Osteocyte (in vitro differentiated cells): ENCODE measurements at places on chromosomes 1 and 21.
A peak's percentile ranks its signal among the peaks of the same experiment; 100 is the strongest.

GRCh38 chr1:89279011-89279466 is 6.4 kb upstream of the GBP5 start:
- no peak for DNase-seq

- peak; percentile 10 for DNase-seq
Observed at GRCh38 chr1:25137521-25138395, 94.5 kb downstream of the SYF2 start.

DNA sequence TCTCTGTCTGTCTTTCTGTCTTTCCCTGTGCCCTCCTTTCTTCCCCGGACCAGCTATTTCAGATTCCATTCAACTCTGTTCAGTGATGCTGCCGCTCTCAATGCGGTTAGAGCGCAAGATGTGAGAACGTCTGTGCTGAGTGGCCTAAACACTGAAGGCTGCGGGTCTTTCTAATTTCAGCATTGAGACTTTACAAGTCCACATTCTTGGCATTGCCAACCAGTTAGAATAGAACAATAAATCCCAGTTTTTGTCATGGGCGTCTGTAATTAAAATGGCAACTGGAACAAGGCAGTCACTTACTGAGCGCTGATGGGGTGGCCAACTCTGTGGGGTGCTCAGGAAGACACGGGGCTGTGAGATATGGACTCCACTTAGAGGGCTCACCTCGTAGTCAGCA is 112.8 kb downstream of the DHRS3 start:
- DNase-seq: no peak

DNA sequence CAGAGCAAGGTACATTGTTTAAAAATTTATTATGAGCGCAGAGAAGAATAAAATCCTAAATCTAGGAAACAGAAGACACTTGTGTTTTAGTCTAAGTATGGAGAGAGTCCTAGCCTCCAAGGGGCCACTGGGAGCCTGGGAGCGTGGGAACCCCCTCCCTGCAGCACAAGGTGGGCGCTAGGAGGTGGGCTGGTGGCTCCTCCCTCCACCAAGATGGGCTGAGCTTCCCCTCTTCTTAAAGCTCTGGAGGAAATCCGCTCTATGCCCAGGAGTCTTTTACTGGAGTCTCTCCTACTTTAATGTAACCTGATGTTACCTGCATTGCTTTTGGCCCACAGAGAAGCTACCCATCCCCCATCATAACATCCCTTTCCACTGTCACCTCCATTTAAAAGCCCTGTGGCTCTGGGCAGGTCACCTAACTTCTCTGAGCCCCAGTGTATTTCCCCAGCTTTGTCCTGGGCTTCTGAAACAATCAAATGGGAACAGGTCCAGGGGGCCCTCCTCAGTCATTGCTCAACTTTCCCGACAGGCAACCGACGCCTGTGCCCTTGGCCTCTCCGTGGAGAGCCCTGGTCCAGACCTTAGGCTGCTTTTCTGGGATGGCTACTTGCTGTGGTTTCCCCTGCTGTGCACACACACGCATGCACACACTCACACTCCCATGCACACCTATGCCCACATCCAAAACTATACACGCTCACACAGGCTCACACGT is 181.5 kb downstream of the NPHP4 start:
- DNase-seq: no peak

DNA sequence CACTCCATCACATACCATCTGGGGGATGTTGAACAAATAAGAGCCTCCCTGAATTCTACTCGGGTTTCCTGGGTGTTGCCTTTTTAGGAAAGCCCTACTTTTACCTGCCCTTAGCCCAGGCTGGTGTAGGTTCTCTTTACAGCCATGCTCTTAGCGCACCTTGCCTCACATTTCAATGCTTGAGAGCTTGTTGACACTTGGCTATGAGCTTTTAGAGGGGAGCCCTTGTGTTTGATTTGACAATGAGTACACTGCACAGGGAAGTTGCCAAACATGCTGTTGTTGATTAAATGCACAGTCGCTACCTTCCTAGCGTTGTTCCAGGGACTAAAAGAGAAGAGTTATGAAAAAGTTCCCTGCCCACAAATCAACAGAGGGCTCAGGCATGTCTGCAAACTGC is 103.8 kb downstream of the TRABD2B start:
- no peak for DNase-seq

DNA sequence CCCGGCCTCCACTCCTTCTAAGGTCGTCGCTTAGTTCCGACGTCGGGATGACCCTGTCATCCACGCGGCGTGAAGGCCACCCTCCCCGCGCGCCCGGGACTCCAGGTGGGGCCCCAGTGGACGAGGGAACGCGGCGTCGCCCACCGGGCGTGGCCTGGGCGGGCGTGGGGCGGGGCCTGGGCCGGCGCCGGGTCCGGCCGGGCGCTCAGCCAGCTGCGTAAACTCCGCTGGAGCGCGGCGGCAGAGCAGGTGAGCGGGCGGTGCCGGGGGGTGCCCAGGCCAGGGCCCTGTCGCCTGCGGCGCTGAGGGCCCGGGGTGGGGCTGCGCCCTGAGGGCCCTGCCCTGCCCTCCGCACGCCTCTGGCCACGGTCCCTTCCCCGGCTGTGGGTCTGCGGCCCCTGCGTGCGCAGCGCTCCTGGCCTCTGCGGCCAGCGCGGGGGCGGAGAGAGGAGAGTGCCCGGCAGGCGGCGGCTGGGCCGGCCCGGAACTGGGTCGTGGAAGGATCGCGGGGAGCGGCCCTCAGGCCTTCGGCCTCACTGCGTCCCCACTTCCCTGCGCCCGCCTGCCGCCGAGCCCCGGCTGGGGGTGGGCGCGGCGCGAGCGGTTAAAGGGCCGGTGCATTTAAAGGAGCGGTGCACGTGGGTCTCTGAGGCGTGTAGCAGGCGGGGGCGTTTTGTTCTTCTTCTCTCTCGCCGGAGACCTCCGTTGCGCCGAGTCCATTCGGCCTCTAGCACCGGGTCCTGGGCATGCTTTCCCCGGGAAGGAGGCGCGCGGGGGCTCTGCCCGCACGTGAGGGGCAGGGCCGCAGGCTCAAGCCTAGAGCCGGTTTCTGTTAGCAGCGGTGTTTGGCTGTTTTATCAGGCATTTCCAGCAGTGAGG is at the start of gene PSEN2:
TSS of gene PSEN2 (plus strand) at position 216 of the 879 bp plus-strand sequence. CDS start 11,292 bp downstream, outside the sequence.
- DNase-seq: no peak

DNA sequence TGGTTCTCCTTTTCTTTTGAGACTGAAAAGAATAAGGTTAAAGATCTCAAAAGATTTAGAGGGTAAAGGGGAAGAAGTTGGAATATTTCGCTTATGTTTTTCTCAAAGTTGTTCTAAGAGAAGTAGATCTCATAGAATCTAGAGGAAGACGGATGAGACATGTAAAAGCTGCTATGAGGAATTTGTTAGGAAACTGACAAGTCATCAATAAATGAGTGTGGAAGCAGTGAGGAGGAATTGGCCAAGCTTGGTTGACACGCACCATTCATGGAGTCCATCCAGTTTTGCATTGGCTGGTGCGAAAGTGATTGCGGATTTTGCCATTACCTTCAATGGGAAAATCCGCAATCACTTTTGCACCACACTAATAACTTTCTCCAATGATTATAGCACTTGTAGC is 20.0 kb downstream of the SLAMF6 start:
- no peak for DNase-seq

GRCh38 chr1:184489908-184490307 is 103.1 kb downstream of the C1orf21 start:
- no peak for DNase-seq

- DNase-seq: no peak
Observed at GRCh38 chr1:14205066-14205465, 393.4 kb upstream of the KAZN start.

DNA sequence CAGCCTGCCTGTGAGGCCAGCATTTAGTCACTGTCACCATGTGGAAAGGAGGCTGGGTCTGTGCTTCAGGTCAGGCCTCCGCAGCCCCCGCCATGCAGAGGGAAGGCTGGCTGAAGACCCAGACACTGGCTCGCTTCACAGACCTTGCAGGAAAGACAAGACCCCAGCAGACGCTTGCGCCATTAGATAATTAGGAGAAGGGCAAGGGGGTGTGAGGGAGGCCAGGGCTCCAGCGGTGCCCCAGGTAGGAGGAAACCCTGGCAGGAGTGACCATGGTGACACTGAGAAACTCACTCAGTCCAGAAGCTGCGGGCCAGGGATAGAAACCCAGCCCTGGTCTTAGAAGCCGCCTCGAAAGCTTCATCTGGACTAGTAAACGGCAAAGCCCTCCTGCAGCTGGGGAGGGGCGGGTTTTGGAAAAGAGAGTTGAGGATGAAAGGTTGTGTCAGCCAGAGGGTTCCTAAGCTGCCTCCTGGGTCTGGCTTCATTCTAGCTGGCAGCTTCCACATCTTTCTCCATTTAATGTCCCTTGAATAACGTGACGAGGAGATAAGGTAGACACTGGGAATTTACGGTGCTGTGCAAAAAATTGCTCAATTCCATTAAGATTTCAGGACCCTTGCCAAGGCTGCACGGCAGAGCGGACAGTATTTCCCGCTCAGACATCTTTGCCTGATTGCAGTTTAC is 294.1 kb upstream of the VAMP3 start:
- DNase-seq: no peak

DNA sequence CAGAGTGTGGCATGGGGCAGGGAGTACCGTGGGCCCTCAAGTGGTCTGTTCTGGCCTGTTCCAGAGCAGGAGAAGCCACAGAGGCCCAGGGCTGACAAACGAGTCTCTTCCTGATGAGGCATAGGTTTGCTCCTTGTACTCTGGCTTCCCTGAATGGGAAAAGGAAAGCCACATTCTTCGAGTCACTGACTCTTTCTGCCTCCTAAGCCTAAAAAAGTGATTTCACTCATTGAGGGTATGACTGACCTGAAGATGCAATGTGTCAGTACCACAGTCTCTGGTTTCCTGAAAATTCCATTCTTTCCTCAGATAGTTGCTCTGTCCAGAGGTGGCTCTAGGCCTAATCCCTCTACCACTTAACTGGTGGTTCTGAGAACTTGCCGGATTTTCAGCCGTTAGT is 92.3 kb downstream of the KCNN3 start:
- DNase-seq: no peak

- DNase-seq: no peak
Observed at GRCh38 chr1:19327736-19328135, 15.6 kb downstream of the SLC66A1 start.

DNA sequence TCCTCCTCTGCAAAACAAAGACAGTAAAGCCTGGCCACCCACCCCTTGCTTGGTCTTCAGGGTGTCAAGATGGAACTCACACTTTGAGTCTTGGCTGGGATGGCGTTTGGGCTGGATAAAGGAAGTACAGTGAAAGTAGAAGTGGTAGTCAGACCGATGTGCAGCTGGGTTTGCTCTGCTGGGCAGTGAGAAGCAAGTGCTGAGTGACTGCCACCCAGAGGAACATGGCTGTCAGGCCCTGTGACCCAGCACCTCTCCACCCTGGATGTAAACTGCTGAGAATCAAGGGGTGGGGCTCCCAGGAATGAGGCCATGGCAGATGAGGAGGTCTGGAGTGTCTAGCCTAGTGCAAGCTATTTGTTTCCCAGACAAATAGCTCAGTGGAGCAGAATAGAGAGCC is 51.2 kb downstream of the POFUT2 start:
- DNase-seq: no peak

DNA sequence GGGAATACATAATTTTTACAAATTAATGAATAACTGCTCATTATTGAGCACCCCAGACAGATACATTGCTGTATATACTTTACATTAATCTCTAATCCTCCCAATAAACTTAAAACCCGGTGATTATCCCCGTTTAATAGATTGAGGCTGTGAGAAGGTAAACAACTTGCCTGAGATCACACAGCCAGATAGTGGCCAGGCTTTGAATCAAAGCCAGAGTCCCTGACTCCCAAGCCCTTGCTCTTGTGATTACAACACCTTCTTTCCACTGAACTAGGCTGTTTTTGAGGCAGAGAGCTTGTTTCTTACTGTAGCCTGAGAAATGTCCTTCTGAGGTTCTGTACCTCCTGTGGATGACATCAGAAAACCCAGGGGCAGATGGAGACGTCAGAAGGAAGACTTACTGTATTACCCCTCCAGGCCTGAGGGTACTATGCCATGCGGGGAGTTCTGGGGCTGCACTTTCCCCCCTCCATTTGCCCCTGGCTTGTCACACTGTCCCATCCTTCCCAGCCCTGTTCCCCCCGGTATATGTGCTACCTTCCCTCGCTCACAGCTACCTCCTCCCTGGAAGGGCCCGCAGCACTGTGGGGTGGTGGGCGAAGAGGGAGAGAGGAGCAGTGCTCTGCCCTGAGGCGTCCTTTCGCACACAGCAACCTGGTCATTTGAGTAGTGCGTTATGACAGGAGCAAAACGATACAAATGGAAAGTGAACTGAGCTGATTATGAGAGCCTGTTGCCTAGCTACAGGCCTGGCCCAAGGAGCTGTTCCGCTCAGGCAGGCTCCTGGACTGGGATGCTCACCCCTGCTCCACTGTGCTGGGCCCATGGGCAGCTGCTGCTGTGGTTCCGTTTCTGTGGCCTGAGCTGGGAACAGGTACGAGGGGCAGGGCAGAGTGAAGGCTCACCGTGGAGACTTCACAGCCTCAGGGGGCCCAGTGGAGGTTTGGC is 4.6 kb downstream of the KCNC4 start:
- no peak for DNase-seq

- DNase-seq: no peak
Observed at GRCh38 chr1:36320291-36320761, 3.1 kb downstream of the EVA1B start.

DNA sequence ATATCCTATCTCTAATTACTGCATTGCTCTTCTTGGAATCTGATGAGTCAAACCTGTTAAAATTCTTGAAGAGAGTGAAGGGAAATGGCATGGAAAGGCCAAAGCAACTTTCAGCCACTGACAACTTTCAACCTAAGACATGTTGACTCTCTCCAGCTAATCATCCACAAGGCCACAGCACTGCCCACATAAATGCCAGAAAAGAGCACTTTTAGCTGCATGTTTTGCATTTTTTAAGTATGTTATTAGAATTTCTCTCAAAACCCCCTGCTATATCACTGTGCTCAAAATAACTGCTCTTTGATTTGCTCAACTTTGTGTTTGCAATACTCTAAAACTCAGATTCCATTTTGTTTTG is 352.5 kb downstream of the ADGRL2 start:
- DNase-seq: no peak
